Dorsolateral prefrontal cortex (tissue), 122 donors: ENCODE measurements at places on chromosomes 4 and X. TPM values are rescaled to one million over a fixed set of nuclear protein-coding genes. Genes with fewer than 3 reads are reported as not detected.

Gene SMIM10L2A
- 32.8 TPM for total RNA-seq

Gene NLRP2B
- 1.1 TPM for total RNA-seq

Gene MND1
- 1.7 TPM for total RNA-seq

Gene RS1
- 0.18 TPM for total RNA-seq

Gene RHOH
- 0.74 TPM for total RNA-seq

Gene AKAP14
- not detected for total RNA-seq

Gene PF4V1
- total RNA-seq: not detected
